ENCODE measurements at places on chromosomes 1 and 21. TPM values are rescaled to one million over a fixed set of nuclear protein-coding genes. Genes with fewer than 3 reads are reported as not detected.
A peak's percentile ranks its signal among the peaks of the same experiment; 100 is the strongest.

- peak overlapping the region; percentile 74 for H3K27ac ChIP-seq
- peak overlapping the region; percentile 52 for H3K4me3 ChIP-seq
- H3K27me3 ChIP-seq = no peaks in the 10 kb centered on the region
- DNase-seq = peak; percentile 74
Observed at GRCh38 chr1:151371370-151372057, 991 bp downstream of the SELENBP1 start.

SYCP1 gene
- polyA plus RNA-seq = not detected

- no peaks in the 10 kb centered on the region for H3K36me3 ChIP-seq
- no peaks in the 10 kb centered on the region for H3K27me3 ChIP-seq
- DNase-seq = no peak
- H3K4me3 ChIP-seq = no peak overlapping the region
Observed at GRCh38 chr21:32956061-32956656, 69.6 kb upstream of the OLIG2 start.

DNA sequence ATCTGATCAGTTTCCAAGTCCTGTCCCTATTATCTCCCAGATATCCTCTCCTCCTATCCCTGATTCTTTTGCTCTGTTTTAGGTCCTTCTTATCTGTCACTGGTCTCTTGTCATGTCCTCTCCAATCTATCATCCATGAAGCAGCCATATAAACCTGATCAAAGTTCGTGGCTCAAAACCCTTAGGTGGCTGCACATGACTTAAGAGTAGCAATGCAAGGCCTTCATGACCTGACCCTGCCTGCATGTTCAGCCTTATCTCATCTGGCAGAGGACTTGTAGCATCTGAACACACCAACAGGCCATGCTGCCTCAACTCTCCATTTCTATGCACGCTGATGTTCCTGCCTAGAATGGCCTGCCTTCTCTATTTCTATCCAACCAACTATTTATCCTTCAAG lies 65.2 kb downstream of the NOS1AP start:
- H3K4me1 ChIP-seq = peaks cover 7% of the 10 kb centered on the region
- H3K4me3 ChIP-seq = no peak overlapping the region
- no peaks in the 10 kb centered on the region for H3K36me3 ChIP-seq
- DNase-seq = no peak
- H3K27me3 ChIP-seq = no peaks in the 10 kb centered on the region

Measured in pancreas (tissue), 10 donors.